CD4-positive, alpha-beta T cell treated with Interleukin-17A for 4 hours (primary cell): ENCODE measurements at places on chromosomes 2 and 18.

- DNase-seq, result no peak
These were observed 56.3 kb upstream of the UPP2 start for GRCh38 chr2:158045362-158045761.

- no peak for DNase-seq
These were observed 590.6 kb downstream of the DSC3 start for GRCh38 chr18:30451981-30452380.

GRCh38 chr2:124725187-124725586 lies 700.1 kb downstream of the CNTNAP5 start:
- DNase-seq, result no peak

DNA sequence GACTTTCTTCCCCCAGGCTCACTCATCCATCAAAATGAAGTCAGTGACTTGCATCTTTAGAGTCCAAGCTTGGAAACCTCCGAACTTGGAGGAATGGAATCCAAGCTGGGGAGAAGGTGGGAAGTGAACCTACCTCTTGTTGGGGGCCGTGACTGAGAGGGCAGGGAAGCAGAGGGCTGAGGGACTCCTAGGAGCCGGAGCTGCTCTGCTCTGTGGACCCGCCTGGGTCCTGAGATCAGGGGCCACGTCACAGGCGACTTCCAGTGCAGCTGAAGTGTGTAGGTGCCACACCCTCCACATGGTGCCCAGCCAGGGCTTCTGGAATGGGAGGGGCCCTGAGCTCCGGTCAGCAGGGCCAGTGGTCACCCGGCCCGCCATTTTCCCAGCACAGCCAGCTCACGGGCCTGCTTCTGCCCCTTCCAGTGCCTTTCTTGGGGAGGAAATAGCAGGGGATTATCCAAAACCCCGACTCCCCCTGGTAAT lies 63.4 kb upstream of the OTOS start:
- no peak for DNase-seq

- DNase-seq, result no peak
These were observed 1465.9 kb upstream of the NXPH2 start for GRCh38 chr2:140246058-140246457.

GRCh38 chr18:8367217-8367988 lies 241.8 kb upstream of the RAB12 start:
- DNase-seq, result peak; percentile 32
